ENCODE measurements at places on chromosomes 3 and 15. TPM values are rescaled to one million over a fixed set of nuclear protein-coding genes. Genes with fewer than 3 reads are reported as not detected.

GRCh38 chr15:26771168-26771567, 1.7 kb downstream of the GABRB3 start:
- no peak for DNase-seq
- H3K27ac ChIP-seq, result no peak overlapping the region
- peaks cover 2% of the 10 kb centered on the region for H3K4me1 ChIP-seq
- peaks cover 16% of the 10 kb centered on the region for H3K27me3 ChIP-seq

DNA sequence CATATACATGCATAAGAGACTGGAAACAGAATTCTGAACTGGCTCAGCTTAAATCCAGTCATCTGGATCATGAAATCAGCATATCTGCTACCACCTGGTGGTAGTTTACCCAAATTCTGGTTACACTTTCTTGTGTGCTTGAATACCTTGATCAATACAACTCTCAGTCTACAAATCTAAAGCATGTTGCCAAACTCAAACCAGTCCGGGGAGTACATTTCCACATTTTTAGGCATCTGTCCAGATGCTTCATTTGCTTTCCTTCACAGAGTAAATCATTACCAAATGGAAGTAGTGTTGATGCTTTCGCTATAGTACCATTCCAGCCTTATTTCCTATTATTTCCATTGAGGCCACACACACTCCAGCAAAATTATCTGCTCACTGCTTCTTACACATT, 126.4 kb downstream of the P2RY1 start:
- H3K27ac ChIP-seq, result no peak overlapping the region
- no peak for DNase-seq
- no peaks in the 10 kb centered on the region for H3K27me3 ChIP-seq

SLC9C1 gene
- not detected for total RNA-seq

ARPC4 gene
- 317 TPM for total RNA-seq

GRCh38 chr3:111035316-111035715, 36.3 kb upstream of the NECTIN3 start:
- H3K27ac ChIP-seq, result no peak overlapping the region
- no peaks in the 10 kb centered on the region for H3K36me3 ChIP-seq
- no peak for DNase-seq
- H3K27me3 ChIP-seq, result no peaks in the 10 kb centered on the region
- no peak overlapping the region for H3K4me3 ChIP-seq

ACKR2 gene
- total RNA-seq, result 2.3 TPM

DNA sequence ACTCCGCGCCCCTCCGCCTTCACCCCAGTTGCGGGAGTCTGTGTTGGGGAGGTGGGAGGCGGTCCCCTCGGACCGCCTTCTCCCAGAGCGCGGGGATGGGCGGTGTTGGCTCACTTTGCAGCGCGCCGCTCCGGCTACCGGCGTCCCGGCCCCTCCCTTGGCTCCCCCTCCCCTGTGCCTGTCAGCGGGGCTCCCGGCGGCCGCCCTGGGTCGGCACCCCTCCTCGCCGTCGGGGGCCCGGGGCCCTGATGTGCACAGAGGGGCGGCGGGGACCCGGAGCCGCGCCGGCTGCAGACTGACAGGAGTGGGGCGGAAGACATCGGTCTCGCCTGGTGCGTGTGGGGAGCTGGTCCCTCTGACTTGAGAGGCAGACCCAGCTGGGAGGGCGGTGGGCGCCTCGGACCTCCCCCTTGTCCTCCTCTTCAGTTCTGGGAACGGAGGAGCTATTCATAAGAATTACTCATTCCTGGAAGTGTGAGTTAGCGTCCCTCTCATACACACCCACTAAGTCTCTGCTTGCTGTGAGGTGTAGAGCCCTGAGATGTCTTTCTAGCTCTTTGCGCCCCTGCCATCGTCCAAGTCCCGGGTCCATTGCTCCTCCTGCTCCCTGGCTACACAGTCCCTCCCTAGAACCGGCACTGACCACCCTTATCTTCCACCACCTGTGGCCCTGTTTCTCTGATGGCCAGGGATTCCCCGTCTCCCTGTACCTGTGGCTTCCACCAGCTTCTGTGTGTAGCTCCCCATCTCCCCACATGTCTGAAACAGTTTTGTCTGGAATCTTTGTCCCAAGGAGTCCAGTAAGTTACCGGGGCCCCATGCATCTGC, 42.3 kb upstream of the ROPN1 start:
- peak overlapping the region; percentile 27 for H3K4me3 ChIP-seq
- no peak overlapping the region for H3K27ac ChIP-seq
- peak; percentile 24 for DNase-seq
- H3K4me1 ChIP-seq, result peaks cover 12% of the 10 kb centered on the region

SLC22A14 gene
- not detected for total RNA-seq

DNA sequence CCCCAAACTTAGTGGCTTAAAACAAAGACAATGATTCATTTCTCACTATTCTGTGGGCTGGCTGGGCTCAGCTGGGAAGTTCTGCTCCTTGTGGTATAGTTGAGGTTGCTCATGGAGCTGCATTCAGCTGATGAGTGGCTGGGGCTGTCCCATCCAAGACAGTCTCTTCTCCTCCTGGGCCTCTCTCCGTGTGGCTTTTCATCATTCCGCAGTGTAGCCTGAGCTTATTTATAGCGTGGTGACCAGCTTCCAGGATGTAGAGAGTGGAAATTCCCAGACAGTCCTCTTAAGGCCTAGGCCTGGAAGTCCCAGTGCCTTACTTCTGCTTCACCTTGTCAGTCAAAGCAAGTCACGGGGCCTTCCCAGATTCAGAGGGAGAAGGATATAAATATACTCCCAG, 136.7 kb upstream of the DAZL start:
- no peak overlapping the region for H3K4me3 ChIP-seq
- H3K27ac ChIP-seq, result no peak overlapping the region
- no peaks in the 10 kb centered on the region for H3K36me3 ChIP-seq
- H3K27me3 ChIP-seq, result no peaks in the 10 kb centered on the region

GRCh38 chr15:42848846-42849245, 71.7 kb downstream of the TTBK2 start:
- peaks cover 2% of the 10 kb centered on the region for H3K36me3 ChIP-seq
- H3K4me3 ChIP-seq, result no peak overlapping the region
- no peak overlapping the region for H3K27ac ChIP-seq
- DNase-seq, result no peak
- H3K4me1 ChIP-seq, result no peaks in the 10 kb centered on the region
- no peaks in the 10 kb centered on the region for H3K27me3 ChIP-seq

- peaks cover 2% of the 10 kb centered on the region for H3K4me1 ChIP-seq
- peaks cover 4% of the 10 kb centered on the region for H3K27me3 ChIP-seq
- no peak for DNase-seq
- H3K36me3 ChIP-seq, result no peaks in the 10 kb centered on the region
- H3K4me3 ChIP-seq, result no peak overlapping the region
Measured at GRCh38 chr15:31552482-31553099, 226.0 kb downstream of the KLF13 start.

IL5RA gene
- total RNA-seq, result not detected

DNA sequence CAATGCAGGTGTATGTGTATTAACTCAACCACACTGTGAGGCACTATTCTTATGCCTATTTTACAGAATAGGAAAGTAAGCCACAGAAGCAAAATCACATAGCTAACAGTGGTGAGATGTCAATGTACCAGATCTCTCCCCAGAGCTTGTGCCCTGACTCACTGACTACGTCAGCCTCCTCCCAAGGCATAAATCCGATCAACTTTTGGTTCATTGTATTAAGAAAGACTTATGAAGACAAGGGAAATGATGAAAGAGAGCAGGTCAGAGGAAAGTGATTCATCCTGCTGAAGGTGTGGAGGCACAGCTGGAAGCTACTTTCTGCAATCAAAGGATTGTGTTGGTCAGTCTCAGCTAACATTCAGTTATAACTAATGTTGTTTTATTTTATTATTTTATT, 33.0 kb upstream of the SV2B start:
- peaks cover 27% of the 10 kb centered on the region for H3K27me3 ChIP-seq
- no peaks in the 10 kb centered on the region for H3K36me3 ChIP-seq
- H3K4me3 ChIP-seq, result no peak overlapping the region
- DNase-seq, result no peak
- H3K4me1 ChIP-seq, result no peaks in the 10 kb centered on the region

PPM1L gene
- total RNA-seq, result 3.9 TPM

DNA sequence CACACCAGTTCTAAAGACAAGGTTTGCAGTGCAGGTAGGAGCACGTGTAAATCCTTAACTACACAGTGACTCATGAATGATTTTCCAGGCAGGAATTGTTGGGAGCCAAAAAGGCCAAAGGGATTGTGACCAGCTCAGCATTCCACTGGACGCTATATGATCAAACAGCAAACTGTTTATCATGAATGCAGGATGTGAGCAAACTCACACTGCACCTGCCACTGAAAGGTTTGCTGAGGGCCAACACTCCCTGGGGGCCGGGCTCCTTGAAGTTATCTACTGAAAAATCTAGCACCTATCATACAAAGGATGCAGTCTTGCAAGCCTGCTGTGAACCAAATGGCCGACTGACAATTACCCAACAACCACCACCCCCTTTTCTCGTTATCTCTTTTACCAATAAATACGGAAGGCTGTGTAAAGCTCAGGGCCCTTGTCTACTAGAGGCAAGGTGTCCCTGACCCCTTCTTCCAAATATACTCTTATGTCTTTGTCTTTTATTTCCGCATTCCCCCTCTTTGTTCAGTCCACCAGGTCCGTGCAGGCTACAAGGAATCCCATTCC, 11.5 kb upstream of the DNASE1L3 start:
- H3K4me1 ChIP-seq, result peaks cover 2% of the 10 kb centered on the region

- H3K4me3 ChIP-seq, result no peak overlapping the region
- H3K27ac ChIP-seq, result no peak overlapping the region
- peaks cover 63% of the 10 kb centered on the region for H3K27me3 ChIP-seq
- no peaks in the 10 kb centered on the region for H3K4me1 ChIP-seq
- H3K36me3 ChIP-seq, result no peaks in the 10 kb centered on the region
Measured at GRCh38 chr3:134409041-134409440, 34.8 kb upstream of the AMOTL2 start.

GRCh38 chr3:47365213-47366153, 15.3 kb upstream of the PTPN23 start:
- H3K27me3 ChIP-seq, result peaks cover 2% of the 10 kb centered on the region
- peaks cover 9% of the 10 kb centered on the region for H3K36me3 ChIP-seq
- DNase-seq, result no peak
- no peak overlapping the region for H3K4me3 ChIP-seq
- H3K4me1 ChIP-seq, result peaks cover 13% of the 10 kb centered on the region
- no peak overlapping the region for H3K27ac ChIP-seq

- no peak overlapping the region for H3K4me3 ChIP-seq
- no peaks in the 10 kb centered on the region for H3K36me3 ChIP-seq
- no peaks in the 10 kb centered on the region for H3K4me1 ChIP-seq
- H3K27ac ChIP-seq, result no peak overlapping the region
- DNase-seq, result no peak
Measured at GRCh38 chr15:31089368-31090047, 12.0 kb downstream of the TRPM1 start.

- peaks cover 3% of the 10 kb centered on the region for H3K36me3 ChIP-seq
- H3K4me3 ChIP-seq, result no peak overlapping the region
- no peak overlapping the region for H3K27ac ChIP-seq
- H3K4me1 ChIP-seq, result peaks cover 7% of the 10 kb centered on the region
- H3K27me3 ChIP-seq, result peaks cover 5% of the 10 kb centered on the region
- no peak for DNase-seq
Measured at GRCh38 chr15:80913541-80913940, 76.1 kb downstream of the MESD start.

UPK1B gene
- total RNA-seq, result not detected

SAMD7 gene
- not detected for total RNA-seq

SPSB4 gene
- not detected for total RNA-seq

RBPMS2 gene
- total RNA-seq, result not detected

TEX9 gene
- 0.60 TPM for total RNA-seq

PFN2 gene
- 0.53 TPM for total RNA-seq

RPUSD3 gene
- 49.7 TPM for total RNA-seq

DNA sequence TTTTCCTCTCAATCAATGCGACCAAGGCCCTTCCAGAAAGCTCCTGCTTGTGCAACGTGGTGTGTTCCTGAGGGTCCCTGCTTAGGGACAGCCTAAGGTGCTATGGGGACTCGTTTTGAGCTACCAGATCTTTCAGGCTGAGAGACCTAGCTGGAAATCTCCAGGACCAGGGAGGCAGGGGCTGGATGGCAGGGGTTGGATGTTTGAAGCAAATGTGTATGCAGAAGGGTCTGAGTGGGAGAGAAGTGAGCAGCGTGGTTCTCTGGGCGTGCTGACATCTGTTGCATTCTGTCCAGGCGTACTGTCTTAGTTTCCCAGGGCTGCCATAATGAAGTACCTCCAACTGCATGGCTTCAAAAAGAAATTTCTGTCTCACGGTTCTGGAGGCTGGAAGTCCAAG, 31.7 kb upstream of the SLCO2A1 start:
- H3K36me3 ChIP-seq, result no peaks in the 10 kb centered on the region
- no peak for DNase-seq
- peaks cover 6% of the 10 kb centered on the region for H3K4me1 ChIP-seq
- H3K27ac ChIP-seq, result no peak overlapping the region

ABCF3 gene
- 56.6 TPM for total RNA-seq

DNA sequence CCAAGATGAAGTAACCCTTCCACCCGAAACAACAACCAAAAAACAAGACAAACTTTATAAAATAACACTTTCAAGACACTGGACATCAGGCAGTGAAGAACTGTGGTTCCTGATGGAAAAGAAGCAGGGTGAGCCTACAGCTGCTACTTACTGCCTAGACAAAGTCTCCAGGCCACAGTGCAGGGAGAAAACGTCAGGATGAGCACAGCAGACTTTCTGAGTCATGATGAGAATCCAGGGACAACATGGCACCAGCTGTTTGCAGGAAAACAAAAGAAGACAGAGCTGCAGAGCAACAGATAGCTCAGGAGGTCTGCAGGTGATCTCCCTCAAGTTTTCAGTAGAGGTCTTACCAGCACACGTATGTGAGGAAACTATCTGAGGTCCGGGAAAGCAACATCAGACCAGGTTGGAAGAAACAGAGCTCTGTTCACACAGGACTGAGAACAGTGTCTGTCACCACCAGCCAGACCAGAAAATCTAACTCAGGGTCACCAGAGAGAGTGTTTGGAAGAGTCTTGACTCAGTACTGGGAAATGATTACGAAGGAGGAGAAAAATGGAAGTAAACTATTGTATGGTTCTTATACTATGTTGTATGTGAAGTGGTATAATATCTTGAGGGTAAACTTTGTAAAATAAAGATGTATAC, 108.9 kb downstream of the ANO10 start:
- no peak overlapping the region for H3K27ac ChIP-seq
- no peak overlapping the region for H3K4me3 ChIP-seq
- H3K36me3 ChIP-seq, result no peaks in the 10 kb centered on the region
- H3K27me3 ChIP-seq, result no peaks in the 10 kb centered on the region

ZNF35 gene
- total RNA-seq, result 7.6 TPM

- no peaks in the 10 kb centered on the region for H3K4me1 ChIP-seq
- H3K27me3 ChIP-seq, result no peaks in the 10 kb centered on the region
- H3K4me3 ChIP-seq, result no peak overlapping the region
- H3K36me3 ChIP-seq, result no peaks in the 10 kb centered on the region
Measured at GRCh38 chr3:61805510-61806080, 244.2 kb downstream of the PTPRG start.

GRCh38 chr3:58375254-58375653, 42.6 kb downstream of the PXK start:
- no peak for DNase-seq
- peaks cover 2% of the 10 kb centered on the region for H3K4me1 ChIP-seq
- peaks cover 8% of the 10 kb centered on the region for H3K36me3 ChIP-seq
- no peaks in the 10 kb centered on the region for H3K27me3 ChIP-seq
- no peak overlapping the region for H3K27ac ChIP-seq
- H3K4me3 ChIP-seq, result no peak overlapping the region

SCN11A gene
- not detected for total RNA-seq
